ENCODE measurements at places on chromosomes 1 and 21.

- DNase-seq, result no peak
Observed at GRCh38 chr1:8905582-8906191, 27.2 kb upstream of the ENO1 start.

DNA sequence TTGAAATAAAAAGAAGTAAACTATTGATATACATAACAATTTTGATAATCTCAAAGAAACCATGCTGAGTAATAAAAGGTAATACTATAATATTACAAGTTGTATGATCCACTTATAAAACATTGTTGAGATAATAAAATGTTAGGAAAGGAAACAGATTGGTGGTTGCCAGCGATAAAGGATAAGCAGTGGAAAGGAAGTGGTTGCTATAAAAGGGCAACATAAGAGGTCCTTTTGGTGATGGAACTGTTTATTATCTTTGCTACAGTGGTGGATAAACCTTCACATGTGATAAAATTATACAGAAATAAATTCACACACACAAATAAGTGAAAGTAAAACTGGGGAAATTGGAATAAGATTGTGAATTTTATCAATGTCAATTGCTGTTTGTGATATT is 15.1 kb downstream of the OR6F1 start:
- DNase-seq, result no peak

DNA sequence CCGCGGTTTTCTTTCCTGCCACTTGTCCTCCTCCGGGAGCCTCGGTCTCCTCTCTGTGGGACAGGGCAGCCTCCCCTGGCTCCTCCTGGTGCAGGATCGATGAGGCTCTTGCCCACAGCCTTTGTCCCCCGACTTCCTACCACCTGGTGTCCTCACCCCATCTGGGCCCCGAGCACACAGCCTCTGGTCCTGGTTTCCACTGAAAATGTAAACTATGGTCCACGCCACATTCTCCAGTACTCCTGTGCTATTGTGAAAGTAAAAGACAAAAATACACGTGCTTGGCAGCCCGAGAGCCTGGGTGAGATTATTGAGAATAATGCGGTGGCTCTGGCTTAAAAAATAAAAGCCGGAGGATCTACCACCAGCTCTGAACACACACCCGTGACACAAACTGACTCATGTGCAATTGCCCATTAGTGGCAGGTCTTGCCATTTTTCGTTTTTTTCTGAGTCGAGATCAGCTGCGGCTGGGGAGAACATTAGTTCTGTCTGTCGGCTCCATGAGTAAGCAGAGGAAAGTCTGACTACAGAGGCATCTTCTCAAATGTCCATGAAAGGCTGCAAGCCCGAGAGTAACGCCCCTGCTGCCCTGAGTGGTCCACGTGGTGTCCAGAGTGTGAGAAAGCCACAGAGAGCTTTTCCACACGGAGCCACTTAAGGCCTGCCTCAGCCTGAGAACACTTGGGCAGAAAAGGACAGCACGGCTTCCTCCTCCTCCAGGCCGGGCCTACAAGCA is 5.7 kb upstream of the COL6A2 start:
- DNase-seq, result no peak

GRCh38 chr1:6093071-6093470 is 47.4 kb downstream of the KCNAB2 start:
- no peak for DNase-seq

DNA sequence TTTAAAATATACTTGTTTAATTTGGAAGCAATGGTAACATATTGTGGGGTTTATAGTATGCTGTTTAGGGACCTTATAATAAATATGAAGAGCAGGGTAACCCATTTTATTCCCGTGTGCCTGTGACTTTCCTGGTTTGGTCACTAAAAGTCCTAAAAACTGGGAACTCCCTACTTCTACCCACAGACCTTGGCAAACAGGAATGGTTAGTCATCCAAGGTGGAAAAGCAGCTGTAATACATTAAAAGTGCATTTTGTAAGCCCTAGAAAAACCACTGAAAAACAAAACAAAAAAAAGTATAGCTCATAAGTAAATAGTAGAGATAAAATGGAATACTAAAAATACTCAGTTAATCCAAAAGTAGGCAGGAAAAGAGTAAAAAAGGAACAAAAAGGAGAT is 538.9 kb downstream of the LMO4 start:
- no peak for DNase-seq

DNA sequence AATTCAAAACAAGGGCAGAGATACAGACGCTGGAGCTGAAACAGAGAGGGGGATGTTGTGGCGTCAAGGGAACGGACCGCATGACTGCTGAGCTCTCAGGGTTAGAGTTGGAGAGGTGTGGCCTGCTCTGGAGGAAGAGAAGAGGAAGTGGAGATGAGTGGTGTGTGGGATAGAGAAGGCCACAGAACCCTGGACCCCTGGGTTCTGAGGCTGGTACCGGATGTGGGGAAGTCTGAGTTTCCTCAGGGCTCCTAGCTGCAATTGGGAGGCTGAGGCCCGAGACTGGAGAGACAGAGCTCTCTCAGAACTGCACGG is 1.8 kb downstream of the BCAN start:
- DNase-seq, result no peak

DNA sequence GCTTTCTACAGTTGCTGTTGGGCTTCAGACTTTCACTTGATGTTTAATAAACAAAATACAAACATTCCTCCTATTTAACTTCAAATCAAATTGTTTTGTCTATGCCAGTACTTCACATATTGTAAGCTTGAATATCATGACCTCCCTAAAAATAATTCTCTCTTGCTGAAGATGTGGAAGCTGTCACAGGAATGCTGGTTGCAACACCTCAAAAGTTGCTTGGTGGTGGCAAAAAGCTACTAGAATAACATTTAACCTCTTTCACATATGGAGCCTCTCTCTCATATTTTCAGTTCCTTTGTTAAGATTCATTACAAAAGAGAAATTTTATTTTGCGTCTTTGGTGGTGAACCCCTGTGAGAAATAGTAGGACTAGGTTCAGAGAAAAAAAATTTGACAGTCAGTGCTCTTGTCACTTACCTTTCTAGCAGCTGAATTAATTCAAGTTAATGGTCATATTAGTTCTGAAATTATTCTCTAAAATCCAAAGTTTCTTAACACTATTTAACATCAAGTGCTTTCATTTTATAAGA is 25.5 kb upstream of the F13B start:
- DNase-seq, result no peak

DNA sequence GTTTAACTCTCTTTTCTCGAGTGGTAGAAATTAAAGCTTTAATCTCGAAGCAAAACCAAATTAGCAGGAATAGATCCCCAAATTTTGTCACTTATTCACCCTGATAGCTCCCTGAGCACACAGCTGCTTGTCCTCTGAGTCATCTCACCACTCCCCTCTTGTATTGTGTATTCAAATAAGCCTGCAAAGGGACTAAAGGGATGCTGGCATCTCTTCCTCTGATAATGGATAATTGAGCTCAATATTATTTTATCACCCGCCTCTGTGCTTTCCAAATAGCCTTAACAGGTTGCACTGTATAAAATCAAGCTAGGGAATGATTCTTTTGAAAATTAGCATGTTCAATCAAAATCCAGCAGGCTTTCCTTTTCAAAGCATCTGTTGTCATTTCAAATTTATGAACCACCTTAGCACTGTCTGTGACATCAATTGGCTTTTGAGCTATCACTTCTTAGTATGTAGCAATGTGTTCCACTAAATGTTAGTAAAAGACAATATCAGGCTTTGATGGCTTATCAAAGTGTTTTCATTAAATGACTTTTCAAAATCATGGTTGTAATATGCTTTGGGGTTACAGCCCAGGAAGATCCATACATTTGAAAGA is 561.6 kb downstream of the PLA2G4A start:
- DNase-seq, result no peak

GRCh38 chr1:179038528-179039281 is 13.0 kb downstream of the FAM20B start:
- DNase-seq, result no peak

GRCh38 chr1:192732787-192733186 is 76.1 kb upstream of the RGS2 start:
- DNase-seq, result no peak

GRCh38 chr1:221031458-221032203 is 152.4 kb downstream of the HLX start:
- DNase-seq, result no peak

DNA sequence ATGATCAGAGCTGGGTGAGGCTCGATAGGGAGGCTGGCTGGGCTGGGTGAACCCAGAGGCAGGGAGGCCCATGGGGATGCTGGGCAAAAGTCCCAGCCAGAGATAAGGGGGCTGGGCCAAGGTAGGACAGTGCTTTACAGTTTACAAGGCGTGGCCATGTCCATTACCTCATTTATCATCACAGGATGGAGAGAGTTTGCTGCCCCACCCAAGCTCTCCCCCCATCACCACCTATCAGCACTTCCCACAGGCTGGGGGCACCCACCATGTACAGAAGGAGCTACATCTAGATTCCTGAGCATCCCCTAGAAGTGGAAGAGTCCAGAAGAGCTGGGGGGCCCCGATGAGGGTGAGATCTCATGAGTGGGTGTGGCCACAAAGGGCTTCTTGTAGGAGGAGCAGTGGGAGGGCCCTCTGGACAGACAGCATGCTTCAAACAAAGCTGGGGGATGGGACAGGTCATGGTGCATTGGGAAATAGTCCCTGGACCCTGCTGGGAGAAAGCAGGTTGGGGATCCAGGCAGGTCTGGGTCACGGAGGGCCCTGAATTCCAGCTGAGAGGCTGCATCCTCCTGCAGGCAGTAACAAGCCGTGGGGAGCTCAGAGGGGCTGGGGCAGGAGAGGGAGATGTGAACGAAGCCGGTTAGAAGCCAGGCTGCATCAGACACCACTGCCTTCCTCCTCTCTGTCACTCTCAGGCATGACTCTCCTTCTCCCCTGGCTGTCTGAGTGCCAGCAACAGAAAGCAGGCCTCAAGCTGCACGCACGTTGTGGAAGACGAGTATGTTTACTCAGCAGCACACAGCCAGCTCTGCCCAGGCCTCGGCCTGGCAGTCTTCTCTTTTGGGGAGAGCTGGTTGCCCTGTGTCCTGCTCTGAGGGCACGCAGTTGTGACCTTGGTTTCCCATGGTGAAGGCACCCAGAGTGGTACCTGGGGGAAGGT is 202.3 kb downstream of the HIVEP3 start:
- DNase-seq, result no peak

- no peak for DNase-seq
Observed at GRCh38 chr1:53284224-53285020, 43.4 kb downstream of the LRP8 start.

DNA sequence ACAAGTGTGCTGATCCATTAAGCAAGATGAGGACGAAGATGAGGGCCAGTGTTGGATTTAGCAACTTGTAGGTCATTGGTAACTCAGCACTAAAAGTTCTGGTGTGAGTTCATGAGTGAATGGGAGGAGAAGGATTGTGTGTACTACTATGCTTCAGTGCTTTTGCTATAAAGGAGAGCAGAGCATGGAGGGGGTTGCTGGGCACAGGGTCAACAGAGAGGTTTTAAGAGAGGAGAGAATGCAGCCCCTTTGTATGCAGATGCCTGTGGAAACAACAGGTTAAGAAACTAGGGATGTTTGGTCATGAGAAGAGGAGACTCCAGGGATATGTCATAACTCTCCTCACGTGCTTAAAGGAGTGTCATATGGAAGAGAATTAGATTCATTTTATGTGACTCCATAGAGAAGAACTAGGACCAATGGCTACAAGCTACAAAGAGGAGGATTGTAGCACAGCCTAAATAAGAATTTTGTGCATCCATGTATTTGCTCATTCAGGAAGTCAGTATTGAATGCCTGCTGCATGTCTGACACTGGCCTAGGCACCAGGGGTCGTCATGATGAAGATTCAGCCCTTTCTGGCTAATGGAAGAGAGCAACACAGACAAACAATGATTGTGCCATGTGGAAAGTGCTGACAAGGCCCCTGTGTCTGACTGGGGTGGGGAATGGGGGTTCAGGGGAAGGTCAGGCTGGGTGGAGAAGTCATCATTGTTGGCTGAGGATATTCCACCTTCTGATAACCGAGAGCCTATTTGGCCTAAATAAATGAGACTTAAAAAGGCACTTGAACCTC is 53.5 kb downstream of the KIRREL1 start:
- no peak for DNase-seq

DNA sequence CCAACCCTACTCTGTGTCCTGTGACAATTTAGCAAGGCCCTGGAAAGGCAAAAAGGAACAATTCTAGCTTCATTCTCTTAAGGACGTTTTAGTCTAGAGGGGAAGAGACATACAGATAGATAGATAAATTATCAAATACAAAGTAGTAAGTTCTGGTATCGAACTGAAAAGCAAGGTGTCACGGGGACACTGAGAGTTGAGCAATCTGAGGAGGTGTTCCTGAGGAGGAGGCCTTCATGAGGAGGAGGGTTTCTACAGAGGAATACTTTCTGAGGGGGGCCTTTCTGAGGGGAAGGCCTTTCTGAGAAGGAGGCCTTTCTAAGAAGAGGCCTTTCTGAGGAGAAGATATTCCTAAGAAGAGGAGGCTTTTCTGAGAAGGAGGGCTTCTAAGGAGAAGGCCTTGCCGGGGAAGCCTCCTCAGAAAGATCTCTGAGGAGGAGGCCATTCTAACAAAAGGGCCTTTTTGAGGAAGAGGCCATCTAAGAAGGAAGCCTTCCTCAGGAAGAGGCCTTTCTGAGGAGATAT is 155.9 kb upstream of the COA6 start:
- DNase-seq, result no peak

GRCh38 chr1:156773607-156774006 is 6.3 kb downstream of the PRCC start:
- no peak for DNase-seq

DNA sequence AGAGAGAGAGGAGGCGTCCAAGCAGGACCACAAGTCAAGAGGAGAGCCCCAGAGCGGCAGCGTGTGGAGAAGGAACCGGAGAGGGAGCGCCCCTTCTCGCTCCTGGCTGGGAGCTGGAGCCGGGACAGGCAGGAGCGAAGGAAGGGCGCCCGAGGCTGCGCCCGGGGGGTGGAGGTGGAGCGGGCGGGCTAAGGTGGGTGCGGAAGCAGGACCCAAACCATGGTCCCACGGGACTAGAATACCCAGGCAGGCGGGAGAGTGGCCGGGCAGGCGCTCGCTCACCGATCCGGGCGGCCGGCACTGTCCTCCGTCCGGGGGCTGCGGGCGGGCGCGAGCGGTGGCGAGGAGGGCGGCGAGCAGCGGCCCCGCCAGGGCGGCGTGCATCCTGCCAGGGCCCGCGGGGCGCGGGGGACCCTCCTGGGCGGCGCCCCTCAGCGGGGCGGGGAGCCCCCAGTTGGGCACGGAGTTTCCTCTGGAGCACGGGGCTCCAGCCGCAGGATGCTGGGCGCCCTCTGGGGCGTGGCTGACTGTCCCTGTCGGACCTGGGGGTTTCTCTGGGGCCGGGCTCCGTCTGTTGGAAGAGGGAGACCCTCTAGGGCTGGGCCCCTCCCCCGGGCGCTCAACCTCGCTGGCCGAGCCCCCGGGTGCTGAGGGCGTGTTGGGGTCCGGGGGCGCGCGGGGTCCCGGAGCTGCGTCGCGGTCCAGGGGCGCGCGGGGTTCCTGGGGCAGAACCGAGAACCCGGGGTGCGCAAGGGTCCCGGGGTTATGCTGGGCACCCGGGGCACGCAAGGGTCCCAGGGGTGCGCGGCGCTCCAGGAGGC is 569 bp downstream of the TRABD2B start:
- DNase-seq, result no peak

DNA sequence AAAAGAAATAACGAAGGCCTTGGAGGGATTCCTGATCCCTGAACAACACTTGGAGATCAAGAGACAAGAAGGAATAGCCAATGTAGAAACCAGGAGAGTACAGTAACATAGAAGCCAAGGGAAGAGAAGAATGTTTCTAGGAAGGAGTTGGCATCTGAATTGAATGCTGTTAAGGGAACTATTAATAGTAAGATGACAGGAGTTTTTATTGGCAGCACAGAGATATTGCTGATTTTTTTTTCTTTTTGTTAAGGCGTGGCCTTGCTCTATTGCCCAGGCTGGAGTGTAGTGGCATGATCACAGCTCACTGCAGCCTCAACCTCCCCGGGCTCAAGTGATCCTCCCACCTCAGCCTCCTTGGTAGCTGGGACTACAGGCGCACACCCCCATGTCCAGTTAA is 9.6 kb upstream of the SFT2D2 start:
- DNase-seq, result no peak

GRCh38 chr1:208531003-208531750 is 287.0 kb upstream of the PLXNA2 start:
- DNase-seq, result no peak
